ENCODE measurements at places on chromosomes 2 and 18.

DNA sequence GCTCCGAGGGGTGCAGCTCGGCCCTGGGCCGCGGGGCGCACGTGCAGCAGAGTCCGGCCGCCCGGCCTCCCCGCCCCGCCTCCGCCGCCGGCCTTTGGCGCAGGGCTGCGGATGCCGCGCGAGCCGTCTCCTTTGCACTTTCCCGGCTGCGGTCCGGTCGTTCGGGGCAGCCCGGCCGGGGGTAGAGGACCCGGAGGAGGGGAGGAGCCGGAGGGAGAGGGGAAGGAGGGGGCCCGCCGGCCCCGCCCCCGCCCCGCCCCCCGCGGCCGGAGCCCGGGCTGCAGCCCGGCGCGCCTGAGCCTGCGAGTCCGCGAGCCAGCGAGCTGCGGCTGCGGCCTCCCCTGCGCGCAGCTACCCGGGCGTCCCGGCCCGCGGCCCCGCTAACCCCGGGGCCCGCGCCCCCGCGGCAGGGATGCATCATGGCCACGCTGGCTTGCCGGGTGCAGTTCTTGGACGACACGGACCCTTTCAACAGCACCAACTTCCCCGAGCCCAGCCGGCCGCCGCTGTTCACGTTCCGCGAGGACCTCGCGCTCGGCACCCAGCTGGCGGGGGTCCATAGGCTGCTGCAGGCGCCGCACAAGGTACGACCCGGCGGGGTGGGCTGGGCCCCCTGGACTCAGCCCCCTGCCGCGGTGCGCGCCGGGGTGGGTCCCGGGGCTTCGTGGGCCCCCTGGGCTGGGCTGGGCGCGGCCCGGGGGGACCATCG, at the start of gene FHOD3:
FHOD3 (plus strand) TSS at position 297 of the 709 bp plus-strand sequence; CDS start at position 420, 123 bp downstream.
- no peak for DNase-seq

GRCh38 chr2:131419441-131419840, 55.5 kb upstream of the RAB6D start:
- DNase-seq: no peak

GRCh38 chr2:237996021-237996593, 29.3 kb downstream of the UBE2F start:
- DNase-seq: no peak

GRCh38 chr2:47457268-47457667, 54.3 kb downstream of the MSH2 start:
- no peak for DNase-seq

- DNase-seq: no peak
These were observed 6.7 kb downstream of the COA5 start for GRCh38 chr2:98601532-98602132.

DNA sequence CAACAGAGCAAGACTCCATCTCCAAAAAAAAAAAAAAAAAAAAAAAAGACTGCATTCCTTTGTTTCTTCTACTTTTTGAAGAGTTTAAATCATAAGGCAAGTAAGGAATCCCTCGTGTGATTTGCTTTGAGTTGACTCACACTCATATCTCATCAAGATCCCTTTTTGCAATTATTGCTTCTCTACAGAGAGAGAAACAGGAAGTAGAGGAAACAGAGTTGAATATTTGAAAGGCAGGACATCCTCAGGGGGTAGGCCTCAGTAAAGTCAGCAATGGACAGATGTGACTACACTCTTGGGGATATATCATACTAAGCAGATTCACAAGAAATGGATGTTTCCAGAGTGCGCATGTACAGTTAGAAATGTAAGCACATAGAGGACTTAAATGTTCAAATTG, 11.2 kb upstream of the EFR3B start:
- no peak for DNase-seq

- DNase-seq: no peak
These were observed 127.1 kb upstream of the TANK start for GRCh38 chr2:161033059-161033660.

DNA sequence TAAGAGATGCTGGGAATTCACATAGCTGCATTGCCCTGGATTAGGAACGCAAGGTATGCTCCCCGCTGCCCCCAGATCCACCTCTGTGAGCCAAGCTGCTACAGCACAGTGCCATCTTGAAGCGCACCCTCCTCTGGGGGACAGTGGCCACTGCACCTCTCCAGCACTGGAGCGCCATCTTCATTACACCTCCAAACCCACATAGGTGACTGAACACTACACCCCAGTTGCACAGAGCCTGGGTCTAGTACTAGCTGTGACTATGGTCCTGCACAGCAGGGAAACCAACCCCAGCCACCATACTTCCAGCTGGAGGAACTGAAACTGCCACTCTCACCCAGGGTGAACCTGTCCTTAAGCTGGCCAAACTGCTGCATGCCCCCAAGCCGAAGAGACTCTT, 84.6 kb downstream of the TMEM237 start:
- no peak for DNase-seq

- no peak for DNase-seq
These were observed 127.5 kb upstream of the CTAGE1 start for GRCh38 chr18:22545066-22545760.

DNA sequence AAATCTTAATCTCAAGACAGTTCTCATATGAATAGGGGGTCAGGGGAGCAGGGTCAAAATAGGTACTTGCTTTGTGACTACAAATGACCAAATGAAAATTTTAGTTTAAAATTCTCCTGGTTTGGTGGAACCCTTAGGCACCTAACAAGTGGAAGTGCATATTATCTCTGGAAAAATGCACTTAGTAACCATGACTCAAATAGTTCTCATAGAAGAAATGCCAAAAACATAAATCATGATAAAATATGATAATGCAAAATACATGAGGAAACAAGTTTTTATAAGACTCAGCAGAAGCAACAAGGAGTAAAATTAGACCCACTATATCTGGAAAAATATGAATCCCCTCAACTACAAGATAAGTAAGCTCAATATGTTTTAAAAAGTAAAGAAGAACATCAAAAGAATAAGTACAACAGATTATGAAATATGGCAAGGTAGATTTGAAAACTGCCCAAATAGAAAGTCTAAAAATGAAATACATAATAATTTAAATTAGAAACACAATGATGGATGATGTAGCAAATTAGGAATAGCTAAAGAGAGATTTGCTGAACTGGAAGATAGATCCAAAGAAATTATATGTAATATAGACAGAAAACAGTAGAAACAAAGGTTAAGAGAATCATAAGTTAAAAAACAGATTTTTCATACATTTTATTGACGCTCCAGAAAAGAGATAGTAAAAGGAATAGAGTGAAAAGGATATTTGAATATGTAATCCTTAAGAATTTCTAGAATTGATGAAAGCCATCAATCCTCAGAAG, 308.3 kb downstream of the SETBP1 start:
- no peak for DNase-seq

DNA sequence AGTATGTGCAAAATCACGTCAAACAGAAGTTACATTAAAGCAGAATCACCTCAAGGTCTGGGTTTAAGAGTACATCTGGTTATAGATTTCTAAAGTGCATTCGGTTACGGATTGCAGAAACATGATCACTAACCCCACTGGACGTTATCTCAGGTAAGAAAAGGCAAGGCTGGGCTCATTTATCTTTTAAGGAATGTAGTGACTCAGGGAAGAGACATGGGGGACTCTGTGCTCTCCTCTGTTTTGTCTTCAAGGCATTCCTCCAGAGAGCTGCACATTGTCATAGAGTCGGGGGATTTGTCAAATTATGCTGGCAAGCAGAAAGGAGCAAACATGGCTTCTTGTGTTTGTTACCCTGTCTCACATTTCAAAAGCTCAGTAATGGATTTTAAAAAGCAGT, 14.3 kb downstream of the WDSUB1 start:
- DNase-seq: no peak

- no peak for DNase-seq
These were observed 101.2 kb downstream of the MYT1L start for GRCh38 chr2:2229626-2230432.

GRCh38 chr18:59950215-59950944, 50.6 kb downstream of the PMAIP1 start:
- DNase-seq: no peak

DNA sequence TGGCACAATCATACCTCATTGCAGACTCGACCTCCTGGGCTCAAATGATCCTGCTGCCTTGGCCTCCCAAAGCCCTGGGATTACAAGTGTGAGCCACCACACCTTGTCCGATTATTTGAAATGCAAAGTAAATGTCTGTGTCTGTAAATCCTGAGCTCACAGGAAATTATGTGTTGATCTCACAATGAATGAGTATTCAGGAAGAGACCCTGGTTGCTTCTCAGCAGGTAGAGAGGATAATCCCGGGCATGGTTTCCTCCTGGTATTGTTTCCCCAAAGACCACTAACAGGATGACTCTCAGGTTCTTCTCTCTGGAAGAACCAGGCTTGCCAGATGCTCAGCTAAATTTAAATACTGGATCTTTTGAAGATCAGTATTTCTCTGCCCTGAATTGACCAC, 147.6 kb downstream of the LDLRAD4 start:
- DNase-seq: no peak

- no peak for DNase-seq
These were observed at the start of gene ZNF385B for GRCh38 chr2:179861416-179862067. Gene ZNF385B, minus strand, starts transcription at chr2:179861612.

DNA sequence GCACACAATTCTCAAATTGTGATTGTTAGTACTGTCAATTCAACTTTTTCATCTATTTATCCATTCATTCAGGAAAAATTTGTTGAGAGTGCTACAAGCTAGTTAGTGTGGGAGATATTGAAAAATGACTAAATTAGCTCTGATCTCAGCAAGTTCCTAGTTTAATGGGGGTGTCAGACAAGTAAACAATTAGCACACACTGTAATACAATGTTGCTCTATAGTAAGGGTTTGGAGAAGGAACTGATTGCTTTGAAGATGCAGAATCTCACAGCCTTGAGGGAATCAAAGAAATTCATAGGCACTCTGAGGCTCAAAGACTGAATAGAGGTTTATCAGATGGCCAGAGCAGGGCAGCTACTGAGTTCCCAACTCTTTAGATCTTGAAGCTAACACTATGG, 6.8 kb upstream of the CCNYL1 start:
- no peak for DNase-seq

DNA sequence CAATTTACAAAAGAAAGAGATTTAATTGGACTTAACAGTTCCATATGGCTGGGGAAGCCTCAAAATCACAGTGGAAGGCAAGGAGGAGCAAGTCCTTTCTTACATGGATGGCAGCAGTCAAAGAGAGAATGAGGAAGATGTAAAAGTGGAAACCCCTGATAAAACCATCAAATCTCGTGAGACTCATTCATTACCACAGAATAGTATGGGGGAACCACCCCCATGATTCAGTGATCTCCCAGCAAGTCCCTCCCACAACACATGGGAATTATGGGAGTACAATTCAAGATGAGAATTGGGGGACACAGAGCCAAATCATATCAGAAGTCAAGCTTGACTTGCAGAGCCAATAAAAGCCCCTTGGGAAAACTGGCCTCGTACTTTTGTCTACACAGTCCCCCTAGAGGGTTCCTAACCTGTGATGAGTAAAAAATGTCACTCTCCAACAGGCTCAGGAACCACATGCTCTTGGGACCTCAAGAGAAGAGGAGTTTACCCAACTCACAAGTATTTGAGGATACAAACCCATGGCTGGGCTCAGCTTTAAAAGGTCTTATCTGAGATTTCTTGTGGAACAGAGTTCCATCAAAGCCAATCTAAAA, 11.2 kb upstream of the INPP4A start:
- no peak for DNase-seq

DNA sequence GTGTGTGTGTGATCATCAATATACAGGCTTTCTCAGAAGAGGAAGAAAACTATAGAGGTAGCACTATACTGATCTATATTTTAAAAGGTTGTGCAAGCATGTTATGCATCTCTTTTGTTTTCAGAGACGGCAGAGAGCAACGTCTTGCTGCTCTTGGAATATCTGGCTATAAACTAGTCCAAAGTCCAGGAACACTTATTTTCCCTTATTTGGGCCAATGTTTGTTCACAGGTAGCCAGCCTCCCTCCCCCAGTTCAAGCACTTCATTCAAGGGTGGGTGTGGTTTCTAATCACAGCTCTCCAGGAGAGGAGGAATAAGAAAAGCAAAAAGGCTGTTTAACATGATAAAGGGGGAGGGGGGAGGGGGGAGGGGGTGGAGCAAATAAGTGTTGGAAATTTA, 4.2 kb downstream of the FZD5 start:
- DNase-seq: no peak

DNA sequence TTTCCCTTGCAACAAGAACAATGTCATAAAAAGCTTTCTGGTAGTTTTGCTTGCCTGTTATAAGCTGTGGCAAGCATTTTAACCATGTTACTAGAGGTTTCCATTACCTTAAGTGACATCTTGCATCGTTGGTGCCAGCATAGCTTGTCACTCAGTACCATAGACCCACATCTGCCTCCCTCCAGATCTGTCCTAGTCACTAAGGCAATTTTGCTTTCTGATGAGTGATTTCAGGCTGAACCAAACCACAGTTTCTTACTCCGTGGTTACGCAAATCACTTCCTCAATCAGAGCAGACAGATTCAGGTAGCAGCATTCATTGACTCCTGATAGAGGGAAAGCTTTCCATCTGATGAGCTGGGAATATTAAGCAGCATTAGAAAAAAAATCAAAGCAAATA, 1057.5 kb upstream of the FAM98A start:
- no peak for DNase-seq

GRCh38 chr2:160252900-160253299, 52.8 kb upstream of the ITGB6 start:
- no peak for DNase-seq

GRCh38 chr2:33135645-33136044, 188.9 kb downstream of the LTBP1 start:
- no peak for DNase-seq

GRCh38 chr2:55993685-55994084, 70.1 kb upstream of the EFEMP1 start:
- no peak for DNase-seq

- DNase-seq: no peak
These were observed 56.9 kb downstream of the WDR75 start for GRCh38 chr2:189498205-189498604.

DNA sequence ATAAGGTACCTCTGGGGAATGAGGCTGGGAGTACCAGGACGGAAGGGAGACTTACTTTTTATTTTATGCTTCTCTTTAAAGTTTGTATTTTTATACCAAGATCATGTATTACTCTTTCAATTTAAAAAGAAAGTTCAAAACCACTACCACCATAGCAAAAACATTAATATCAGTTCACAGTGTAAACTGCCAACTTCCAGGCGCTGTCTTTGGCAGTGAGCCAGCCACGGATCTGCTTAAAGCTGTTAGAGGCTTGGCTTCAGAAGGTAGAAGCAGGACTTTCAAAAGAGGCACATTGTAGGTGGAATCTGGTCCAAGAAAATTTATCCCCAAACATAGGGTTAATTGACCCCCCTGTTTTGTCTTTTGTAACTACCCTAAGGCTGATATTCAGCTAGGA, 74.8 kb downstream of the B3GNT2 start:
- no peak for DNase-seq

DNA sequence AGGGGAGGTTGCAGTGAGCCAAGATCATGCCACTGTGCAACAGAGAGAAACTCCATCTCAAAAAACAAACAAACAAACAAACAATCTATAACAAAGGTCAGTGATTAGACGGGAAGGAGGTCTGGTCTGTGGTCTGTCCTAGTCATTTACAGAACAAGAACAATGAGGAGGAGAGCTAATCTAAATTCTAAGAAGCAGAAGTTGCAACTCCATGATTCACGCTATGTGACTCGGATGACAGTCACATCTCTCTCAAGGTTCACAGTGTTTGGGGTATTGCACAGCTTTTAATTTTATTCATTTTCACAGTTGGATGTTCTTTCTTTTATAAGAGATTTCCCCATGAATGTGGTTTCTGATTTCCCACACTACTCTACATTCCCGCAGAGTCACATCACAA, 218.7 kb upstream of the PIEZO2 start:
- no peak for DNase-seq
